ENCODE measurements at places on chromosomes 4 and X. TPM values are rescaled to one million over a fixed set of nuclear protein-coding genes. Genes with fewer than 3 reads are reported as not detected.

The GCNA gene
- total RNA-seq: 0.39 TPM

The RRH gene
- not detected for total RNA-seq

The F11 gene
- not detected for total RNA-seq

The APEX2 gene
- 27.8 TPM for total RNA-seq

The CENPE gene
- total RNA-seq: 4.9 TPM

The PRR32 gene
- not detected for total RNA-seq
